ENCODE measurements at places on chromosomes 16 and 17. TPM values are rescaled to one million over a fixed set of nuclear protein-coding genes. Genes with fewer than 3 reads are reported as not detected.

TM4SF5 gene
- not detected for total RNA-seq

PHKB gene
- total RNA-seq: 195 TPM

AOC2 gene
- 0.78 TPM for total RNA-seq

CPHXL2 gene
- total RNA-seq: not detected

HIGD1B gene
- total RNA-seq: 3.7 TPM

CHST5 gene
- 0.16 TPM for total RNA-seq

IRX3 gene
- not detected for total RNA-seq

KRTAP2-1 gene
- total RNA-seq: not detected

KRT12 gene
- not detected for total RNA-seq

JPT1 gene
- 548 TPM for total RNA-seq

SMPD3 gene
- total RNA-seq: 67.2 TPM

GAS2L2 gene
- total RNA-seq: 0.16 TPM

TAT gene
- 0.31 TPM for total RNA-seq

CRYBA1 gene
- total RNA-seq: not detected

NEUROD2 gene
- 70.3 TPM for total RNA-seq

AURKB gene
- 2.7 TPM for total RNA-seq

EFCAB5 gene
- total RNA-seq: 2.2 TPM

SHISA9 gene
- total RNA-seq: 14.7 TPM

ZACN gene
- not detected for total RNA-seq

PRDM7 gene
- not detected for total RNA-seq

C16orf74 gene
- 1.6 TPM for total RNA-seq

EVI2B gene
- total RNA-seq: 0.31 TPM

SLC6A2 gene
- not detected for total RNA-seq

PIRT gene
- 0.94 TPM for total RNA-seq

NRN1L gene
- not detected for total RNA-seq

KRTAP9-8 gene
- not detected for total RNA-seq

SLC47A1 gene
- total RNA-seq: 3.1 TPM

CCDC43 gene
- total RNA-seq: 39.1 TPM

CYLD gene
- total RNA-seq: 51.2 TPM

PPL gene
- 0.31 TPM for total RNA-seq

SDR42E2 gene
- not detected for total RNA-seq

ABAT gene
- total RNA-seq: 86.1 TPM

TBC1D3E gene
- not detected for total RNA-seq

All from occipital lobe (tissue), 3 donors.